HFF-Myc (cell line): ENCODE measurements at places on chromosomes 1 and 21.

DNA sequence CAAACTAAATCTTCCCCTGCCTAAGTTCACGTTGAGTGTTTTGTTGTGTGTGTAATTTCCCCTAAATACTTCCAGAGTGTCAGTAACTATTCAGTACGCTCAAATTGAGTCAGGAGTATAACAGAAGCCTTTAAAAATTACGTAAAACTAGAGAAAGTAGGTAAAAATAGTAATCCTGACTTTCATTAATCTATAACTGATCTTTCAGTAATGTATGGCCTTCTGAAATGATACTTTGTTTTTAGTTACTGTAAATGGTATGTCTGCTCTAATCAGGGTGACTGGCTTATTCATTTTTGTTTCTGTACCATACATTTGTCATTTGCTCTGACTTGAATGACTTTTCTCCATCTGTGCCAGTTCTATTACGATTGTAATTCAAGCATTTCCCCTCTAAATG lies 29.4 kb downstream of the MIER1 start:
- DNase-seq = no peak

DNA sequence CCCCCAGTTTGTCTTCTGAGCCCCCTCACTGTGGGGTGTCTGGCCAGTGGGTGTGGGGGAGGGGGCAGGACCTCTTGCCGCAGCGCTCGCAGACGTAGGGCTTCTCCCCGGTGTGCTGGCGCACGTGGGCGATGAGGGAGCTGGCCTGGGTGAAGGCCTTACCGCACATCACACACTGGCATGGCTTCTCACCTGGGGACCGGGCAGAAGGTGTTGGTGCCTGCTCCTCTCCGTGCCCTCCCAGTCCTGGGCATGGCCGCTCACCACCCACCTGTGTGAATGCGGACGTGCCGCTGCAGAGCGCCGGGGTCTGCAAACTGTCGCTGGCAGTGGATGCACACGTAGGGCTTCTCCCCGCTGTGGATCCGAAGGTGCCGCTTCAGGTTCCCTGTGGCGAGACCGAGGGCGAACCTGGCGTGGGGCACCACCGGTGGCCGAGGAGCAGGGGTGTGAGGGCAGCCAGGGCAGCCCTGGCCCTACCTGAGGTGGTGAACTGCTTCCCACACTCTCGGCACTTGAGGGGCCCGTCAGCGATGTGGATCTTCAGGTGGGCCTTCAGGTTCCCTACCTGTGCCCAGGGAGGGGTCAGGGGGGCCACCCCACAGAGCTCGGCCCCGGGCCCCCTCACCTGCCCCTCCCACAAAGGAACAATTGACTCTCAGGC lies 32.4 kb downstream of the ZBTB17 start:
- DNase-seq = no peak

- no peak for DNase-seq
Observed at GRCh38 chr1:1947493-1947892, 28.4 kb upstream of the TMEM52 start.

DNA sequence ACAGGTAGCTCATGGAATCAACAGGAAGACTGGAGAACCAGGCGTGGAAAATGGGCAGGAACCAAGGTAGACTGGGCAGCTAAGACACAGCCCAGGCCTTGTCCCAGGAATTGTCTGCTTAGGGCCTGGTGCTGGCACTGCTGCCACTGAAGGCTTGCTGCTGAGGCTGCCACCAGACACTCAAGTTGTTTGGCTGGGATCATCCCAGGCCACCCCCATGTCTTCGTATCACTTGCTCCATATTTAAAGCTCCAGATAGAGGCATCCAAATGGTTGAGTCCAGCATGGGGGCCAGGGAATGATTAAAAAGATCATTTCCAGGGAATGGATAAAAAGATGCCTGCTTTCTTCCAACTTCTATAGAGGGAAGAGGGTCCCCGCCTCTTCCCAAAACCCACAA lies 107.4 kb upstream of the GADD45A start:
- DNase-seq = no peak

DNA sequence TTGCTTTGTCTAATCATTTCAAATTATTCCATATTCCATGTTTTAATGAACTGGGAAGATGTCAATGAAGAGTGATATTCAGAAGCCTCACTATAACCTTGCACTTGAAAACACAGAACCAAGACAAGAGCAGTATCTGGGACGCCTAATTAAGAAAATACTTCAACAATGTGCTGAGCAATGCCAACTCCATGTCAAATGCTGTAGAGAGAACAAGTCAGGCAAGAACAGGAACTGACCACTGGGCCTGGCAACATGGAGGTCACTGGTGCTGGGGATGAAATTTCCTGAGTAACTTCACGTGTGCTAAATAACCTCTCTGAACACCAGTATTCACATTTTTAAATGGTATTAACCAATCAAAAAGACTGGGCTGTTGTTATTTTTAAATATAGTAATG lies 22.8 kb downstream of the HEATR1 start:
- no peak for DNase-seq

- DNase-seq = no peak
Observed at GRCh38 chr1:22031214-22031962, 21.1 kb upstream of the CDC42 start.

DNA sequence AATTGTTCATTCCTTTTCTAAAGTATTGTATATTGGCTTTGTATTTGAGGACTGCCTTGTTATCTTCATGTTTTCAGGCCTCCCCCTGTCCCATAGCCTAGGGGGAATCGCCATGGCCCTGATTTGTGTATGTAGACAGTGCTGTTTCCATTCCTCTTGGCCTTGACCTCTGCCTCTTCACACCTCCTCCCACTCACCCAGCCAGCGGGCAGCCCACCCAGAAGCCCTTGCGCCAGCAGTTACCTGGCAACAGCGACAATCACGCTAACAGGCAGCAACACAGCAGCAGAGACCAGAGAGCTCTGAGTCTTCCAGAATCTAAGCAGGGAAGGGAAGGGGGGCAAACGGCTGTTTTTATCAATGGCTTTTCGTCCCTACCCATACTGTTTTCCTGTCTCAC lies 50.0 kb upstream of the NPL start:
- no peak for DNase-seq

DNA sequence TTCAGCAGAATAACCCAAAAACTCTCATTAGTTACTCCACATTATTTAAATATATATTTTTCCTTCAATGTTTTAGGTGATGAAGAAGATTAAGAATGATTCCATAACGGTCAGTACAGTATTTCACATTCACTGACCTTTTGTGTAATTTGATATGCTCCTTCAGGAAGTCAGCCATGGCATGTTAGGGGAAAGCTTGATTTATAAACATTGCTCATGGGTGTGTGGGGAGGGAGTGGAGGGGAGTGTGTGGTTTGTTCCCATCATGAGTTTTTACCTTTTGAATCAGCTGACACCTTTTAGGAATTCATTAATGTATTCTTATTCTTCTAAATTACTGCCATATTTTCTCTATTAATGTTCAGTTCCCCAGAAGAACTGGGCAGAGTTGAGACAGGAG lies 240.2 kb downstream of the ATG4C start:
- no peak for DNase-seq

GRCh38 chr1:52601991-52602855 lies at the start of gene GPX7:
Gene GPX7, plus strand, starts transcription at chr1:52602371. Its CDS starts 39 bp downstream, at chr1:52602410.
- DNase-seq = no peak

DNA sequence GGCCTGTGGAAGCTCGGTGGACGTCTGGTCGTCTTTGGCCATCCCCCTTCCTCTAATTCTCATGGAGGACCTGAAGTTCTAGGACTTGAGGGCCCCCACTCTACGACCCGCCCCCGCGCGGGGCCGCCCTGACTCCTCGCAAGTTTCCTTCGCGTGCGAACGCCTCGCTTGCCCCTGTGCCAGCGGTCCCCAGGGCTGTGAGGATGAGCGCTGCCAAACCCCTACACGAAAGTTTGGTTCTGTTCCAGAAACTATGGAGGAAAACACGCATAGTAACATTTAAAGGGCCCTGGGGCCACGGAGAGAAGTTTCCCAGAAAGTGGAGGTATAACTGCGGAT lies 304 bp upstream of the GNG12 start:
- no peak for DNase-seq

- peak; percentile 58 for DNase-seq
Observed at GRCh38 chr1:64933296-64934070, 32.9 kb downstream of the JAK1 start.

DNA sequence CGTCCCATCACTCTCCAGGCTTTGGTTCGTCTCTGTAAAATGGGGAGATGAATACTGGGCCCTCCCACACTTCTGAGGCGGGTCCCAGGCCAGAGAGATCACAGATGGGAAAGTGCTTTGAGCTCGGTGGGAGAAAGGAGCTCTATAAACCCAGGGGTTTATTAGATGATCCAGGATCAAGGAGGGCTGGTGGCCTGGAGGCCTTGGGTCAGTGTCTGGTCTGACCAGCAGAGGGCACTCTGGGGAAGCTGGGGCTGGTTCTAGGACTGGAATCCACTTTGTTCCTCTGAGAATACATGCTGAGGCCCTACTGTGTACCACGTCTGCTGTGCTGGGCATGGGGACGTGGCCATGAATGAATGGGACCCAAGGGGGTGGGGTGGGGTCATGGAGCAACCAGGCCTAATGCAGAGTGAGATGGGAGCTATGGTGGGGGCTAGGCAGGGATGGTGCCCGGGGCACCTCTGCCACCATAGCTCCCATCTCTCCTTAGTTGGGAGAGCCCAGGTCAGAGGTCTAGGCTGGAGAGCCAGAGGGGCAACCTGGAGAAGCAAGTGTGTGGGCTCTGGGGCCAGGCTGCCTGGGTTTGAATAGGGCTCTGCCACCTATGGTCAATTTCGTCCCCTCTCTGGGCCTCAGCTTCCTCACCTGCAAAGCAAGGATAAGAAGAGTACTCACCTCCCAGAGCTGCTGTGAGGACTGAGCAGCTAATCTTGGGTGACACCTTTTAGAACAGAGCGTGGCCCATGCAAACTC lies 9.0 kb upstream of the FAM131C start:
- peak; percentile 36 for DNase-seq

GRCh38 chr21:31623664-31624063 lies 35.8 kb upstream of the SOD1 start:
- DNase-seq = no peak

GRCh38 chr21:34907461-34908418 lies 141.4 kb downstream of the RUNX1 start:
- no peak for DNase-seq

GRCh38 chr1:20112279-20113000 lies 6.9 kb downstream of the PLA2G2D start:
- no peak for DNase-seq

- peak; percentile 52 for DNase-seq
Observed at GRCh38 chr1:163170975-163171676, 31.6 kb downstream of the RGS5 start.

GRCh38 chr1:213409971-213410370 lies 358.9 kb downstream of the RPS6KC1 start:
- no peak for DNase-seq

DNA sequence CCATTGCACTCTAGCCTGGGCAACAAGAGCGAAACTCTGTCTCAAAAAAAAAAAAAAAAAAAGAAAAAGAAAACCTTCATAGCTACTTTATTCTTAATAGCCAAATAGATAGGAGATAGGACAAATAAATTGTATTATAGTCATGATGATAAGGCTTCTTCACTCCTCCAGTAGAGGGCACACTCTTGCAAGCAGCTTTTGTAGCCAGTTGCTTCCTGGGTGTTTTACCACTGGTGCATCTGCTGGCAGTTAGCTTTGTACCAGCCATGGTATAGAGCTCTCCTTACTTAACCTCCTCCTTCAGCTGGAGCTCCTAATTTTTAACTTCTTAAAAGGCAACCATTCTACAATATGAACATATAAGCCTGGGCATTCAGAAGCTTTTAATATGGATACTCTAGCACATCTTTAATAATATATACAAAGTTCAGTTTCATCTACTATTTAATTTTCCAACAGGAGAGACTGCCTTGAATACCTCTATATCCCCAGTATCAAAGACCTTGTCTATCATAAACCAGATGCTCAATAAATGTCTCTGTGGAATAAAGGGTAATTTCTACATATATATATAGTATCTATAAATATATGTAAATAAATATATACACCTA lies 35.8 kb downstream of the EVI5 start:
- peak; percentile 70 for DNase-seq

DNA sequence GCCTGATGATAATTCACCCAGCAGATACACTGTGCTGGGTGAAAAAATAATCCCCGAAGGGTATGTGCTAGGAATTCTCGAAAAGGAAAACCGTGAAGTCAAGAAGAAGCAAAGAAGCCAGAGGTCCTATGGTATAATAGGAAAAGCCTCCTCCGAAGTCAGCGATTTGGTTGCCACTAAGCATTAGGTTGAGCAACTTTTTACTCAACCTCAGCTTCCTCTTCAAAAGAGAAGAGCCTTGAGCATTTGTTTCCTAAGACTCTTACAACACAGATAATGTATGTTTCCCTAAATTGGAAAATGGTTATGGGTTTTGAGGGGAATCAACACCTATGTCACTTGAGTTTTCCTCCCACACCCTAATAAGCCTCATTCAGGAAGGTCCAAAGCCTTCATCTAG lies 21.3 kb upstream of the MNDA start:
- no peak for DNase-seq

DNA sequence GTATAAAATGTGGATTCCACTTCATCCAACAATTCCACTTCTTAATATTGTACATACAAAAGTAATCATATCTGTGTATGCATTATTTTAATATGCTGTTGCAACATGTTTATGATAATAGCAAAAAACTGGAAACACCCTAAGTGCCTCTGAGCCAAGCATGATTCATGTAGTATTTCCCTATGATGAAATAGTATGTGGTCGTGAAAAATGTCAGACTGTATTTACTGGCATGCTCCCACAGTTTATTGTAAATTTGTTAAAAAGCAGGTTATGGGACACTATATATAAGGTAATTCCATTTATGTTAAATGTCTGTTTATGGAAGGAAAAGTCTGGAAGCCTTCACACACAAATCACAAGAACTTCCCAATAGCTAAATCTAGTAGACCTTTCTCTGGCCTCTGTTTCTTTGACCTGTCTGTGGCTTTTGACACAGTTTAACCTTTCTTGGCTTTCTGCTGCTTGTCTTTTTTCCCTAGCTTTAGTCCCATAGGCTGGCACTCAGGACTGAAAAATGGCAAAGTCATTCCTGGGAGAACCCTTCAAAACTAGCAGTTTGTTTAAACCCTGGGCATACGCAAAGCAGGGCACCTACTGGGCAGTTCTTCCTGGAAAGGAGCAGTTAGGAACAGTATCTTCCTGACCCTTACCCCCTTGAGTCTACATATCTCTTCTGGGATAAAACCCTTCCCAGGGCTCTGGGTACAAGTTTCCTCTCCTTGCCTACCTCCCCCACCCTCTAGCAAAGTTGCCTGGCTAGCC lies 65.4 kb upstream of the ARTN start:
- no peak for DNase-seq

- DNase-seq = peak; percentile 31
Observed at GRCh38 chr1:208132287-208132882, 111.8 kb downstream of the PLXNA2 start.

- DNase-seq = no peak
Observed at GRCh38 chr1:201142011-201142848, 12.0 kb downstream of the TMEM9 start.

GRCh38 chr1:7642781-7643529 lies 128.1 kb upstream of the VAMP3 start:
- no peak for DNase-seq

DNA sequence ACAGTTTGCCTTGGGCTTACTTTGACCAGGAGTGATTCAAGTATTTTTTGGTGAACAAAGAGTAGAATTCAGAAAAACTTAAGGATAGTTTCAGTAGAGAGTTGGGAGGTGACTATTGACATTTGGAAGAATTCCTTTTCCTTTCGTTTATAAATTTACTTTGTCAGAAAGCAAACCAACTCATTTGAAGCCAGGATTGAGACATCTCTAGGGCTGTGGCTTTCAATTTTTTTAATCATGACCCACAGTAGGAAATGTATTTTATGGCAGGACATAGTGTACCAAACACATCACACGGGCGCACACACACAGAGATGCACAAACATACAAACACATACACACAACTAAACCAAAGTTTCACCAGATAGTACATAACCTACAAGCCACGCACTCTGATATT lies 24.1 kb downstream of the NR5A2 start:
- no peak for DNase-seq

GRCh38 chr1:13543451-13544220 lies 29.8 kb upstream of the LRRC38 start:
- no peak for DNase-seq
